ENCODE measurements at places on chromosomes 16 and 17.
A peak's percentile ranks its signal among the peaks of the same experiment; 100 is the strongest.

GRCh38 chr16:28549301-28549899, 4.3 kb upstream of the SGF29 start:
- DNase-seq = peak; percentile 32

GRCh38 chr17:72518753-72519597, 398.2 kb downstream of the SOX9 start:
- no peak for DNase-seq

- no peak for DNase-seq
These were observed 117.7 kb downstream of the WSCD1 start for GRCh38 chr17:6187836-6188235.

GRCh38 chr16:5874899-5875298, 777.3 kb upstream of the EEF2KMT start:
- DNase-seq = no peak

- no peak for DNase-seq
These were observed 199.6 kb downstream of the SHISA9 start for GRCh38 chr16:13100970-13101369.

GRCh38 chr17:81865733-81866439, 5.3 kb downstream of the ARHGDIA start:
- DNase-seq = no peak

- DNase-seq = no peak
These were observed 1.2 kb upstream of the ZKSCAN2 start for GRCh38 chr16:25258861-25259179.

DNA sequence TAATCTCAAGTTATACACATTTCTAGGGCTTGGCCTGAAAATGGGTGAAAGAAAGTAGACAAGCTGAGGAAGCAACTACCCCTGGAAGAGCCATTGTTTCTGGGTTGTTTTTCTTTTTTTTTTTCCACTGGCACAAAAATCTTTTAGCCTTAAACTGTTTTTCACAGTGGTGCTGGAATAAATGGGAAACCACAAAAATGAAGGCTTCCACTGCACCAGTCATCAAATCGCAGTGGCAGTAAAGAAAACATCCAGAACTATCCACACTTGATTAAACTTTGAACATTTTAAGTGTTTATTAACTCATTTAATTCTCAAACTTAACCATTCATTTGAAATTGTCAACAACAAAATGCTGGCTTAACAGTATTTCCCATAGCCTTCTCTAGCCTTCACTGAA, 14.3 kb downstream of the CMTM4 start:
- no peak for DNase-seq

DNA sequence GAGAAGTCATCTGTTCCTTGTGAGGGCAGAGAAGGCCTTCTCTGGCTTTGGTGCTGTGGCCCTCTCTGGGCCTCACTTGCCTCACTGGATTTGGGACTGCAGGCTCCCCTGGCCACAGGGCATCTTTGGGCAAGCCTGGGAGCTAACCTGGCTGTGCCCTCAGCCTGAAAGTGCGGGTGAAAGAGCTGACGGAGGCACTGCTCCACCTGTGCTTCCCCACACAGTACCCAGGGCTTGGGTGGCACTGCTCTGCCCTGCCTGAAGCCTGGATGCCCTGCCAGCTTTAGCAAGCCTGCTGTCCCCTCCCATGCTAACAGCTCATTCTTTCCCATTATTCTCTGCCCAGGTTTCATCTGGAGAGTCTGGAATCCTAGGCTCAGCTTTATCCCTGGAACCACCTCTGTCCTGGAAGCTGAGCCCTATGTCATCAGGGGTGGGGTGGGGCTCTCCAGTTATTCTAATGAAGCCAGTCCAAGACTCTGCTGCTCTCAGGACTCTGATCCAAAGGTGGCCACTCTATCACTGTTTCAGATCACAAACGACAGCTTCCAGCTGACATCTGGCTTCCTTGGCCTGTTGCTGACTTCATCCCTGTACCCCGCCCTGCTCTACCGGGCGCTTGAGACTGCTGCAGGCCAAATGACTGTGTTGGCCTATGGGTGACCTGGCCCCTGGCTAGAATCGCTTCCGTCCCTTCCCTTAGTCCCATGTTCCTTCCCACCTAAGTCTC, 29.3 kb downstream of the HIC1 start:
- DNase-seq = no peak

- DNase-seq = no peak
These were observed 3.9 kb downstream of the TRPV2 start for GRCh38 chr17:16419074-16419928.

- DNase-seq = no peak
These were observed 50.7 kb downstream of the ADCY7 start for GRCh38 chr16:50316848-50317630.

GRCh38 chr16:87207965-87208364, 109.2 kb downstream of the C16orf95 start:
- no peak for DNase-seq

DNA sequence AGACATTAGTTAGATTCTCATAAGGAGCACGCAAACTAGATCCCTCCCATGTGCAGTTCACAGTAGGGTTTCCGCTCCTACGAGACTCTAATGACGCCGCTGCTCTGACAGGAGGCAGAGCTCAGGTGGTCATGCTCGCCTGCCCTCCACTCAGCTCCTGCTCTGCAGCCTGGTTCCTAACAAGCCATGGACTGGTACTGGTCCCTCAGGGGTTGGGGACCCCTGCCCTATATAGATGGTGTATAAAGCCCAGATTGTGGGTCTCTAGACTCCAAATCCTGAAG, 52.1 kb upstream of the LYRM9 start:
- no peak for DNase-seq

GRCh38 chr17:40561294-40561870, 3.9 kb downstream of the CCR7 start:
- no peak for DNase-seq

DNA sequence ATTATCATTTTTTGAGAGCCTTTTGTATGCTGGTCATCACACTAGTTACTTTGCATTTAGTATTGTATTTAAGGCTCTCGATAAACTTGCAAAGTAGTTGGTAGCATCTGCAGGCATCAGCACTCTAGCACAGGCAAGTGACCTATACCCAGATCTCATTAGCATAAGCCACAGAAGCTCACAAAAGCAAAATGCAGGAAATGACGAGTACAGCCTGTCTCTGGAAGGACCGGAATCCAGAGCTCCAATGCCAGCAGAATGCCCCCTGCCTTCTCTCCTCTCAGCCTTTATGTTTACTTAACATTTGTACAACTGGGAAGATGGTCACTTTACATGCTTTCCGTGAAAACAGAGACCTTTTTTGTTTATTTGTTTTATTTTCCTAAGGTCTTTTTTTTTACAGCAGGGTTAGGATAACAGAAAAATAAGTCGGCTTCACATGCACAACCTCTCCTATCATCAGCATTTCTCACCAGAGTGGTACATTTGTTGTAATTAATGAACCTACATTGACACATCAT, 45.4 kb upstream of the MYOCD start:
- DNase-seq = no peak

DNA sequence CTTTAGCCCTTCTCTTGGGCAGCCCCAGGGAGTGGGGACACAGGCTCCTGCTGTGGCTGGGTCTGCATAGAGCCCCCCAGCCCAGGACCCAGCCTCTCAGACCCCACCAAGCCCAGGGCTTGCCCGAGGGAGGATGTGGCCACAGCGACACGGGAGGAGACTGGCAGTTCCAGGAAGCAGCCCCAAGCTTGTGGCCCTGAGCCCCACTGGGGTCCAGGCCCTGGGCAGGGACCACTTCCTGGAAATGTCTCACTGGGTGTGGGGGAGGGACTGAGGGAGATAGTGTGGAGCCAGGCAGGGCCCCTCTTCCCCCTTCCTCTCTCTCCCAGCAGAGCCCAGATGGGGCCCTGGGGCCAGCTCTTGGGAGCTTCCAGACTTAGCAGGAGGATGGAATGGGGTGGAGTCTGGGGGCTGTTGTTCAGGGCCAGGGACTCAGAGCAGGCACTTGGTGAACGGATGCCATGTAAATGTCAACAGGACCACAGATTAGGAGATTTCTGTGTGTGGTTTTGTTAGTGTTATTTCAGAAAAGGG, 35.3 kb downstream of the ADGRG5 start:
- DNase-seq = peak; percentile 14

- no peak for DNase-seq
These were observed at the start of gene CD300LB for GRCh38 chr17:74531231-74531761. TSS of gene CD300LB (minus strand) at chr17:74531475. CDS start at chr17:74531350, 125 bp downstream.

DNA sequence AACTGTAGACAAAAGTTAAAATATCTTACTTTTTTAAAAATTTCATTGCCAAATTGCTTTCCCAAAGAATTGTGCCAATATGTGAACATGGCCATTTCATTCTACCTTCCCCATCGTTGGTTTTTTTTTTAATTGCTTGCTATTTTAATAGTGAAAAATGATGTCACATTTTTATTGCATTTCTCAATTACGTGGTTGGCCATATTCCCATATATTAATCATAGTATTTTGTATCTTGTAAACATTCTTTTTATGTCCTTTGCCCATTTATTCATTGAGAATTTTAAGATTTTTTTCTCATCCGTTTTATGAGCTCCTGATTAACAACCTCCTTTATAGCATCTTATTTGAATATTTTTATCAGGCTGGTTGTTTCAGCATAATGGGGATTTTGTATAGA, 7.2 kb downstream of the OMG start:
- no peak for DNase-seq

- DNase-seq = no peak
These were observed 6.6 kb downstream of the ERN2 start for GRCh38 chr16:23706439-23706838.

GRCh38 chr16:49788572-49788971, 67.3 kb downstream of the ZNF423 start:
- DNase-seq = no peak

GRCh38 chr16:85879975-85880831, 18.8 kb upstream of the IRF8 start:
- DNase-seq = no peak

- no peak for DNase-seq
These were observed 195.9 kb upstream of the C17orf78 start for GRCh38 chr17:37179893-37180292.

GRCh38 chr16:50313596-50314478, 47.5 kb downstream of the ADCY7 start:
- DNase-seq = no peak

GRCh38 chr17:78163881-78164747, 4.3 kb upstream of the SYNGR2 start:
- DNase-seq = no peak

DNA sequence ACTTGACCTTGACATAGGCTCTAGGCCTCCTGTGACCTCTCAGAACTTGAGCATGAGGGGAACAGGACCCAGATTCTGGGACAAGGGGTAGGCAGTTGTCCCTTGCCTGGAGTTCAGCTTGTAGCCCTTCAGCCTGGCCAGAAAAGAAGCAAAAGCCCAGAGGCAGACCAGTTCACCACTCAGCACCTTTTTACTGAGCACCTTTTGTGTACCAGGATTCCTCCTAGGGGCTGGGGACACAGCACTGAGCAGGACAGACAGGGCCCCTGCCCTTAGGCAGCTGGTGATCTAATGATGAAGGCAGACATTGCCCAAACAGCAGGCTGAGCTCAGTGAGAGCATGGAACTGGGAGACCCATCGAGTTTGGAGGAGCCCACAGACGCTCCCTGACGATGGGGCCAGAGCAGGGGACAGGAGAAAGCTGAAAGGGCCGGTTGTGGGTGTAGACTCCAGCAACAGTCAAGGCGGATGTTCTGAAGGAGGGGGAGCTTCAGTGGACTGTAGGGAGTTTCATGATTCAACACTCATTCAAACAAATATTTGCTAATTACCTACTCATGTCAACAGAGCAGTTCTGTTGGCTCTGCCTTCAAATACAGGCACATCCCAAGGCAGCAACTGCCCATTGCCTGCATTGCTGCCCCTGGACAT, 32.0 kb downstream of the SBK1 start:
- DNase-seq = no peak

DNA sequence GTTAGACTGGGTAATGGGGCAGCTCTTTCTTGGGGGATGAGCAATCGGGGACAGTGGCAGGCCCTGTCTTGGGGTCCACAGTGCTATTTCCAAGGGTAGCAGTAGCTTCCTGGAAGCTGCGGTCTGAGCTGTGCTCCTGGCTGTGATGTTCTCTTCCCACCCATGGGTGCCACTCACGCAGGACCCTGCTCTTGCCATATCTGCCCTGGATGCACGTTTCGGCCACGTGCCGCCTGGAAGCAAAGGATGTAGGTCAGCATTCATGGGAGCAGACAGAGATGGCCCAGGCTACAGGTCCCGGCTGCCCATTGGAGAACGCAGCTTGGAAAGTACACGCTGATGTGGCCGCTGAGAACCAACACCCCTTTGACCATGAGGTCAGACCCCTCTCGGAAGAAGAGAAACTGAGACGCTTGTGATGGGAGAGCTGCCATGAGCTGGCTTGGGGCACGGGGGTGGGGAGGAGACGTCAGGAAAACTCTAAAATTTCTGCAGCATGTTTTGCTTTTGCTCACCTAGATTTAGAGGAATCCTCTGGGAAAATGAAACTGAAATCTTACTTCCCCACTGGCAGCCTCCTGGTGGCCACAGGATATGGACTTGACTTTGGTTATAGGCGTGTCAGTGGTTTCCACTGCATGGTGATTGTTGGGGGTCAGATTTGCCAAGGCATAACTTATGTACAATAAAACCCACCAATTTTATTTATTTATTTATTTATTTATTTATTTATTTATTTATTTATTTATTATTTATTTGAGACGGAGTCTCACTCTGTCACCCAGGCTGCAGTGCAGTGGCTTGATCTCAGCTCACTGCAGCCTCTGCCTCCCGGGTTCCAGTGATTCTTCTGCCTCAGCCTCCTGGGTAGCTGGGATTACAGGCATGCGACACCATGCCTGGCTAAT, 36.2 kb upstream of the IRF8 start:
- DNase-seq = no peak

DNA sequence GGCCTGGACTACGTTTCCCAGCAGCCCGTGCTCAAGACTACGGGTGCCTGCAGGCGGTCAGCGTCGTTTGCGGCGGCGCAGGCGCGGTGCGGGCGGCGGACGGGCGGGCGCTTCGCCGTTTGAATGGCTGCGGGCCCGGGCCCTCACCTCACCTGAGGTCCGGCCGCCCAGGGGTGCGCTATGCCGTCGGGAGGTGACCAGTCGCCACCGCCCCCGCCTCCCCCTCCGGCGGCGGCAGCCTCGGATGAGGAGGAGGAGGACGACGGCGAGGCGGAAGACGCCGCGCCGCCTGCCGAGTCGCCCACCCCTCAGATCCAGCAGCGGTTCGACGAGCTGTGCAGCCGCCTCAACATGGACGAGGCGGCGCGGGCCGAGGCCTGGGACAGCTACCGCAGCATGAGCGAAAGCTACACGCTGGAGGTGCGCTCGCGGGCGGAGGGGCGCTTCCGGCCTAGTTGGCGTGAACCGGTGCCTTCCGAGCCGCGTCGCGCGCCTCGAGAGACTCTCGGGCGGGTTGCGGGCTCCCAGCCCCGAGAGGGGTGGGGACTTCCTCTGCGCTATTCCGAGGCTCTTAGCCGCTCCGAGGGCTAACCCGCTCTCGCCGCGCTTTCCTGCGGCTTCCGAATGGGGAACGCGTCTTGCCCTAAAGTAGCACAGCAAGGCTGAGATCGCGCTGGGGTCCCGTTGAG, at the start of gene RBL2:
TSS of gene RBL2 (plus strand) at position 95 of the 689 bp plus-strand sequence. CDS start at position 181, 86 bp downstream.
- peak; percentile 45 for DNase-seq

DNA sequence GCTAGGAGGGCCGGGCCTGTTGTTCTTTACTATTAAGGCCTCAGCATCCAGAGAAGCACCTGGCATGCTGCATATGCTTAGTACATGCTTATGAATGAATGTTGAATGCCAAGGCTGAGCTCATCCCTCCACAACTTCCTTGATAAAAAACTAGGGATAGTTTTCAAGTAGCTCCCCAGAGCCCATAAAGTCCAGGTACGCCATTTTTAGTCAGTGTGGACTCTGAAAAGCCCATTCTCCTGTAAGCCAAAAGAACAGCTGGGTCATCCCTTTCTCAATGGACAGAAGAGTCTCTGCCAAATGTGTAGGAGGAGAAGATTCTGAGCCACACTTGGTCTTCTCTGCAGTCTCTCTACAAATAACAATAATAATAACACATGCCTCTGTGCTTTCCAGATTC, 8.9 kb upstream of the ITGB3 start:
- no peak for DNase-seq

- DNase-seq = no peak
These were observed 30.3 kb downstream of the PIK3R5 start for GRCh38 chr17:8935191-8935590.
